Activated naive CD8-positive, alpha-beta T cell treated with anti-CD3 and anti-CD28 coated beads, Interleukin-2, amount 10 ng/mL, durations not matched to agents 7 days and 5 days (primary cell): ENCODE measurements at places on chromosomes 6 and 20. TPM values are rescaled to one million over a fixed set of nuclear protein-coding genes. Genes with fewer than 3 reads are reported as not detected.

The NHLRC1 gene
- total RNA-seq, result 0.99 TPM

GRCh38 chr6:30828027-30828962 is 56.0 kb upstream of the DDR1 start:
- DNase-seq, result peak; percentile 81

GRCh38 chr20:2839732-2840137 is 720 bp downstream of the PCED1A start:
- no peak for DNase-seq

DNA sequence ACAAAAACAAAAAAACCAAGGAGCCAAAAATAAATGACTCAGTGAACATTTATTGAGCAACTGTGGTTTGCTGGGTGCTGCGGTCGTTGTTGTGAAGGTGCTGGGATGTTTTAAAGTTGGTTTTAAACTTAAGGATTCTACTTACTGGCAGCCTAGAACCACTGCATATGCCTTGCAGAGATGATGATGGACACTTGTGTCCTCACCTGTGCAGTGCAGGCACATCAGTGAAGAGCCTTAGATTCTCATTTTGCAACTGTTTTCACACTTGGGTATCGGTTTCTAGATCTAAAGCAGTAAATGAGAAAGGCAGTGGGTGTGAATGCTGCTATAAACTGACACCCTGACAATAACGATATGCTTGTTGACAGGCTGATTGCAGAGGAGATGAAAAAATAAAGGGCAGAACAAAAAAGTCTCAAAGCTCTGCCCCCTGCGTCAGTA is 68.8 kb downstream of the UTRN start:
- DNase-seq, result no peak
